ENCODE measurements at places on chromosomes 16 and 17. TPM values are rescaled to one million over a fixed set of nuclear protein-coding genes. Genes with fewer than 3 reads are reported as not detected.

Gene UNC119
- 27.8 TPM for total RNA-seq

Gene DNAAF1
- not detected for total RNA-seq

Gene GNGT2
- total RNA-seq: 25.7 TPM

Gene MT1F
- 10.1 TPM for total RNA-seq

Gene NPB
- total RNA-seq: 0.17 TPM

Data from activated CD8-positive, alpha-beta memory T cell treated with anti-CD3 and anti-CD28 coated beads for 36 hours (primary cell).